ENCODE measurements at places on chromosomes 6 and 20.

DNA sequence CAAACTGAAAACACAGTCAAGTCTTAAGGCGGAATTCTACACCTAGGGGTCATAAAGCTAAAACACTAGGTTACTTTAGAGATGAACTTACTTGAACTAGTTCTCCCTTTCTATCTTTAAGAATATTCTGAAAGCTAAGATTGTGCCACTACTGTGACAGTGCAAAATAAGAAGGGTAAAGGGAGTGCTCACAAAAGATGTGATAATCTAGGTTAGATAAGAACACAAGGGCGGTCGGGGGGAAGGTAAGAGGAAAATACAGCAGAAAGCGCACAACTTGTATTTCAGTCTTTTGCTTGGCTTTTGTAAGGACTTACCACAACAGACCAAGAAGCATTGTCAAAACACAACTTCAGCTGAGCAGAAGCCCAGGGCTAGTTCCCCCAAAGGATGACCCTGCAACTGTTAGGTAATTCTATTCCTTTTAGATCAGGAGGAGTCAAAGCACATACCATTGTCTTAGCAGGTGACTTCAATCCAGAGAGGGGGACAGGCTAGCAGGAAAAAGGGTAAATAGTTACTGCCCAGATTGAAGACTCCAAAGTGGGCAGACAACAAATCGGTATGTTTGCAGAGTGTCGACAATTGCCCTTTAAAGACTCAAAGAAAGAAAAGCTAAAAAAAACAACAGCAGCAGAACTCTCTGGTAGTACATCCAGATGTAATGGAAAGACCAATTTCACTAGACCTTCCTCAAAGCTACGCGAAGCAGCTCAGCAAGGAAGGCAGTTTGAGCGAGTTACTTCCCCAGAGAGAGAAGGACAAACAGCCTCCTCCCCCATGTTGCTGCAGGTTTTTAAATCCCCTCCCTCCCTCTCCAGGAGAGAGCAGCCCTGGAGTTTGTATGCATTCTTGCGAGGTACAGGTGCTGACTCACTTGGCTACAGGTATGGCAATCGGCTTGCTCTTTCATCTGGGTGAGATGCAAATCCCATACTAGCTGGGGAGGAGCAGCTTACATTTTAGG, 59.0 kb downstream of the RIPOR2 start:
- no peak for ATAC-seq

DNA sequence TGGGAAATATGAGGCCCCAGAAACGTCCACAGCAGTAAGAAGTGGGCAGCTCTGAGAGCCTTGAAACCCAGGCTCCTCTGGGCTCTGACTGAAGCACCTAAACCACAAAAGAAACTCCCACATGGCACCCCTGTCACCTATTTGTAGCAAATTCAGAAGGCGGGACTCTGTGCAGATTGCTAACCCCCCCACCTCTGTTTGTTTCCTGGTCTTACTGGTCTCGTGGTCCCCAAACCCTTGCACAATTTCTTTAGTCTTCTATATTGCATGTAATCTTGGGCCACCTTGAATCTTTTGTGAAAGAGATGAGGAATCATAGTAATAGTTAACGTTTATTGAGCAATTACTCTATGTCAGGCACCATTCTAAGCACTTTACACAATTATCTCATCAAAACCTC, 154.3 kb downstream of the PREX1 start:
- no peak for ATAC-seq

- ATAC-seq: no peak
Measured at GRCh38 chr6:113137426-113137825, 719.7 kb upstream of the MARCKS start.

DNA sequence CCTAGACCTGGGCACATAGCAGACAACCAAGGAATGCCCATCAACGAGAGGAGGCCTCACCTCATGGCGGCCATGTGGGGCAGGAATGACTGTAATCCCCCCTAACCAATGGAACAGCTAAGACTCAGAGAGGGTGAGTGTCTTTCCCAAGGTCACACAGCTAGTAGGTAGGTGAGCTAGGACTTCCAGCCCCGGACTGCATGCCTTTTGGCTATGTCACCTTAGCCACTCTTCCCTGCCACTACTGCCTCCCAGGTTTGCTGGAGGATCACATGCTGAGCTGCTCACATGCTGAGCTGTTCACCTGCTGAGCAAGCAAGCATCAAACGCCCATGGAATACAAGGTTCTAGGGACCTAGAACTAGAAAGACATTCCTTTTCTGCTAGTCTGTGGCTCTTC, 188.5 kb upstream of the PMEPA1 start:
- ATAC-seq: no peak

DNA sequence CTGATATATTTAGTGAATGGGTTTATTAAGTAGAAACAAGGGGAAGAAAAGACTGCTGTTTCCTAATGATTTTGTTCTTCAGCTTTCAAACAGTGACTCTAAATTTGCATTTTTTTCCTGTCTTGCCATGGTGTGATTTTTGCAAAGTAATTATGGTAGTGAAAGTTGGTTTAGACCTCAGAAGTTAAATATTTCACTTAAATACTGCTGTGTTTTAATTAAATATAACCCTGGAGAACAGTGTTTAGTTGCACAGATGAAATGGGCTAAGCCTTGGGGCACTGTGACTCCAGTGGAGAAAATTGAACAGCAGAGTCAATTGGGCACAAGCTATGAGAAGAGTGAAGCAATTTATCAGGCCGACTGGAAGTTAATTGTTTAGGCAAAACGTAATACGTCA, 111.1 kb upstream of the MCHR2 start:
- no peak for ATAC-seq
